Testis (tissue), 5 donors: ENCODE measurements at places on chromosomes 1 and 21.

DNA sequence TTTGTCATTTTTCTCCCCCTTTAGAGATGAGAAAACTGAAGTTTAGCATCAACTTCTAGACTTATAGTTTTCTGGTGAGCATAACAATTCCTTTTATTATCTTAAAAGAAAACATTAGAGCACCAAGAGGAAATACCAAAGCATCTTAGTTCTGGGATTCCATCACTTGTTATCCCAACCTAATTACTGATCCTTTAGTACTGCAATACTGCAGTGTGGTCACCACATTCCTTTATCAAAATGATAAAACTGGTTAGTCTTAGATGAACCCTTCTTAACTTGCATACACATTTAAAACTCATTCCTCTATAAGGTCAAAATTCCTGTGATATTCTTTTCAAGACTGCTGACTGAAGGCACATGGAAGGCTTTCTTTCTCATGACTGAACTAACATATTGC, 23.1 kb downstream of the SOD1 start:
- no peaks in the 10 kb centered on the region for H3K27me3 ChIP-seq
- H3K4me3 ChIP-seq, result no peak overlapping the region
- DNase-seq, result no peak
- no peak overlapping the region for H3K27ac ChIP-seq
- H3K4me1 ChIP-seq, result no peaks in the 10 kb centered on the region

DNA sequence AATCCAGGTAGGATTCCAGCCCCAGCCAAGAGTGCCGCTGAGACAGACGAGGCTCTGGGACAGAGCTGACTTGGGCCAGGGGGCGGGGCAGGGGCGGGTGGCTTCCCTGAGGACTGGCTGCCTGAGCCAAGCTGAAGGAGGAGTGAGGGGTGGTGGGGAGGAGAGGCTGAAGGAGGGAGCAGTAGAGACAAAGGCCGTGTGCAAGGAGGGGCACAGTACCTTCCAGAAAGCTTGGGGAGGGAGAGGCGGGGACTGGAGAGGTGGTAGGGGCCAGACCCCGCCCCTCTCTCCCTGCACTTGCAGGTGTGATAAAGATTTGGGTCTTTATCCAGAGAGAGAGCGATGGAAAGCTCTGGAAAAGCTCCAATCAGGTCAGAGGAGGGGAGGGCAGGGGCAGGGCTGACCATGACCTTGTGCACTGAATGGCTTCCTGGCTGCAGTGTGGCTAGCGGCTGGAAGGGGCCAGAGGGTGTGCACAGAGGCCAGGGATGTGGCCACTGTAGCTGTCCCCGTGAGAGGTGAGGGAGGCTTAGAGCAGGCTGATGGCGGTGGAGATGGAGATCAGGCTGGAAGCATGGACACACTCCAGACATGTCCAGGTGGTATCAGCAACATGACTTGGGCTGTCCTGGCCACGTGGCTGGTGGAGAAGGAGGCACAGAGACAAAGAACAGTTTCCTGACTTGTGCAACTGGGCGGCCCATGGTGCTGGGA, 6.7 kb upstream of the EPHA8 start:
- no peak overlapping the region for H3K27ac ChIP-seq
- H3K4me3 ChIP-seq, result no peak overlapping the region
- H3K36me3 ChIP-seq, result no peaks in the 10 kb centered on the region
- H3K27me3 ChIP-seq, result no peaks in the 10 kb centered on the region

GRCh38 chr1:193265716-193266115, 79.3 kb upstream of the B3GALT2 start:
- no peaks in the 10 kb centered on the region for H3K27me3 ChIP-seq
- no peak overlapping the region for H3K27ac ChIP-seq
- H3K4me3 ChIP-seq, result no peak overlapping the region
- H3K4me1 ChIP-seq, result no peaks in the 10 kb centered on the region
- no peaks in the 10 kb centered on the region for H3K36me3 ChIP-seq

- no peak overlapping the region for H3K27ac ChIP-seq
- no peak overlapping the region for H3K4me3 ChIP-seq
- no peak for DNase-seq
- no peaks in the 10 kb centered on the region for H3K27me3 ChIP-seq
- H3K4me1 ChIP-seq, result no peaks in the 10 kb centered on the region
- H3K36me3 ChIP-seq, result no peaks in the 10 kb centered on the region
Measured at GRCh38 chr1:239879321-239880170, 212.1 kb upstream of the FMN2 start.

DNA sequence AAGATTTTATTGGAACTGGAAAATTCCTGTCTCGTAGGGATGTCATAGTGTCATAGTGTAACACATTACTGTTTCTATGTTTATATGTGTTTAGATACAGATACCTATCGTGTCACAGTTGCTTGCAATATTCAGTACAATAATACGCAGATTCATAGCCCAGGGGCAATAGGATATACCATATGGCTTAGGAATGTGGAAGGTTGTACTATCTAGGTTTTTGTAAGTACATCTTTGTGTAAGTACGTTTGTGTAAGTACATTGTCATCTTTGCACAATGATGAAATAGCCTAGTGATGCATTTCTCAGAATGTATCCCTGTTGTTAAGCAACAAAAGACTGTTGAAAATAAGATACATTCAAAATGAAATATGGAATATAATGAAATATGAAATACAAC, 68.9 kb downstream of the CAMTA1 start:
- no peaks in the 10 kb centered on the region for H3K36me3 ChIP-seq
- no peaks in the 10 kb centered on the region for H3K4me1 ChIP-seq
- H3K4me3 ChIP-seq, result no peak overlapping the region
- no peak overlapping the region for H3K27ac ChIP-seq
- no peak for DNase-seq

DNA sequence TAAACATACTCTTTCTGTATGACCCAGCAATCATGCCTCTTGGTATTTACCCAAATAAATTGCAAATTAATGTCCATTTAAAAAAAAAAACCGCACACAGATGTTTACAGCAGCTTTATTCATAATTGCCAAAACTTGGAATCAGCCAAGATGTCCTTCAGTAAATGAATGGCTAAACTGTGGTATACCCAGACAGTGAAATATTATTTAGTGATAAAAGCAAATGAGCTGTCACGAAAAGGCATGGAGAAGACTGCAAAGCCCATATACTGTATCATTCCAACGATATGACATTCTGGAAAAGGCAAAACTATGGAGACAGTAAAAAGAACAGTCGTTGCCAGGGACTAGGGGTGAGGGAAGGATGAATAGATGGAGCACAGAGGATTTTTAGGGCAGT, 77.0 kb upstream of the FAM20B start:
- no peaks in the 10 kb centered on the region for H3K36me3 ChIP-seq
- no peak for DNase-seq
- H3K27me3 ChIP-seq, result no peaks in the 10 kb centered on the region
- H3K4me1 ChIP-seq, result peaks cover 15% of the 10 kb centered on the region
- no peak overlapping the region for H3K4me3 ChIP-seq
- no peak overlapping the region for H3K27ac ChIP-seq

GRCh38 chr1:38558500-38559445, 300.8 kb downstream of the RRAGC start:
- peak overlapping the region; percentile 38 for H3K4me3 ChIP-seq
- H3K4me1 ChIP-seq, result peaks cover 14% of the 10 kb centered on the region
- no peaks in the 10 kb centered on the region for H3K36me3 ChIP-seq
- DNase-seq, result no peak

DNA sequence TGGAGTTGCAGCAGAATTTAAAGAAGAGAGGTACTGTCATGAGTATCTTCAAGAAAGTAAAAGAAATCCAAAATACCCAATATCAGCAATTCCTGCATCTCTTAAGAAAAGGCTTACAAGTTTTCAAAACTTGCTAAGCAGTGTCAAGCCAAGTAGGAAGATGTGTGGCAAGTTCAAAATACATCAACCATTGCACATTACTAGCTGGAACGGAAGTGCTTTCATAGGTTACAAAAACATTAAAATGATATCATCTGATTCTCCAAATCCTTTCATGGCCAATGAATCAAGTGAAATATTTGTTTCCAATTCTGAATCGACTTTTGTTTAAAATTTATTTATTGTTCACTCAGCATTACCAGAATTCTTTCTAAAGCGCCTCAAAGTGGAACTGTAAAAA, 5.7 kb upstream of the ABCA4 start:
- H3K4me3 ChIP-seq, result no peak overlapping the region
- H3K27me3 ChIP-seq, result no peaks in the 10 kb centered on the region
- H3K36me3 ChIP-seq, result no peaks in the 10 kb centered on the region
- H3K27ac ChIP-seq, result no peak overlapping the region

DNA sequence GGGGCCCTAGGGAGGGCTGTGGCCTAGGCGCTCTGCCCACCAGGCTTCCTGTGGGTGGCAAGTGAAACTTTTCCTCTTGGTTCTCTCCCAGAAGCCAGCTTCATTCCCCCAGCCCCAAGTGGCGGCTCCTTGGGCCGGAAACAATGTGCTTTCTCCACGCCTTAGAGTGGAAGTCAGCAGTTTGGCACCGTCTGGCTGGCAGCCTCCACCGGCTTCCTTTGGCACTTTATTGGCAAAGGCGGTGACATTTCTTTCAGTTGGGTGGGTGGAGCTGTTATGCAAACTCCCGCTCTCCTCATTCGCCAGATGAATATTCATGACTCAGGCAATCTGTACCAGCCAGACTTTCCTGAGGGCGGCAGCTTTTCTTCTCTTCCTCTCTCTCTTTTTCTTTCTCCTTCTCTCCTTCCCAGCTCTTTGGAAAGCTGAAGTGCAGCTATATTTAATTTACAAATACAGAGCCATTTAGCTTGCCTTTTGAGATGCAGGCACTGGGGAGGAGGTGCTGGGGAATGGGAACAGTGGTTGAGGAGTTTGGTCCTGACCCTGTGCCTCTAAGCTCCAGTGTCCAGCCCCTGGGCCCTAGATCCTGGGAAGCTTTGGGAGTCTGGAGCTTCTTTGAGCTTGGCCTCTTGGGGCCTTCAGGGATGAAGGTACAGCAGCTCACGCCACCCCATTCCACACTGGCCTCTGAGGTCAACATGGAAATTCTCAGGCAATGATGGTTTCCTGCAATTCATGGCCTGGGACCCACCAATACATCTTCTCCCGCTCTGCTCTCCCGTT, 67.8 kb upstream of the POU3F1 start:
- H3K27me3 ChIP-seq, result no peaks in the 10 kb centered on the region
- peak; percentile 16 for DNase-seq
- H3K27ac ChIP-seq, result no peak overlapping the region
- H3K36me3 ChIP-seq, result no peaks in the 10 kb centered on the region
- H3K4me1 ChIP-seq, result peaks cover 13% of the 10 kb centered on the region
- no peak overlapping the region for H3K4me3 ChIP-seq

DNA sequence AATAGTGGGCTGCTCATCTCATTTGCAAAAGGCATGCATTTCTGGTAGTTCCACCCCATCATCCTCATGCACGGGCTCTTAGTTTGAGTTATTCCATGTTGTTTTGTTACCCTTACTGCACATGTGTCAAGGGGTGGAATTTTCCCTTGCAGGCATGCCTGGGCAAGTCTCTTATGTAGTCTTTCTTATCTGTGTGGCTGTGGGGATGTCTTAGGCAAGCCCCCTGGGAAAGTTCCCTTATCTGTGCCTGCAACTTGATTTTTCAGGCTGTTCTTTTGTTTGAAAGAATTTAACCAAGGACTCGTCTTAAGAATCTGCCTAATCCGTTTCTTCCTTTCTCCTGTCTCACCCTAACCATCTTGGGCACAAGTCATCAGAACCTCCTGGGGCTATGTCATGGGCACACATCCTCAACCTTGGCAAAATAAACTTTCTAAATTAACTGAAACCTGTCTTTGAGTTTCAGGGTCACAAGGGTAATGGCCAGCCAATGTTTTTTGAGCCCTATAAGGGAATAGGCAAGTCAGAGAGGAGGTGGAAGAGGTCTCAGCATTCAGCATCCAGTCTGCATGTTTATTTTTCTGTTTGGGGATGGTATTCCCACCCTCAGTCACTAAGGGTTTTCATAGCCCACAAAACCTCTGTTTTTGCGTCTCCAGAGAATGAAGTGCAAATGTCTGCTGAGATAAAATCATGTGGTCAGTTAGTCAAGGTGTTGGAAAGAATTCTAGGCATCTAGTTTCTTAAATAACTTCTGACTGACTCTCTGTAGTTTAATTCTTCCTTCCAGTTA, 579.7 kb downstream of the PLA2G4A start:
- H3K27me3 ChIP-seq, result no peaks in the 10 kb centered on the region
- no peak for DNase-seq
- no peaks in the 10 kb centered on the region for H3K36me3 ChIP-seq

- no peaks in the 10 kb centered on the region for H3K36me3 ChIP-seq
- no peak overlapping the region for H3K27ac ChIP-seq
- DNase-seq, result no peak
- peak overlapping the region; percentile 56 for H3K4me3 ChIP-seq
Measured at GRCh38 chr1:3070644-3071564, 1.9 kb downstream of the PRDM16 start.

- DNase-seq, result no peak
- no peak overlapping the region for H3K27ac ChIP-seq
- no peak overlapping the region for H3K4me3 ChIP-seq
- no peaks in the 10 kb centered on the region for H3K36me3 ChIP-seq
Measured at GRCh38 chr1:113405573-113405972, 15.3 kb downstream of the MAGI3 start.

GRCh38 chr1:16026723-16027484, 5.1 kb downstream of the CLCNKA start:
- H3K4me3 ChIP-seq, result peak overlapping the region; percentile 39
- H3K4me1 ChIP-seq, result peaks cover 7% of the 10 kb centered on the region
- no peak overlapping the region for H3K27ac ChIP-seq
- no peak for DNase-seq
- H3K27me3 ChIP-seq, result no peaks in the 10 kb centered on the region

DNA sequence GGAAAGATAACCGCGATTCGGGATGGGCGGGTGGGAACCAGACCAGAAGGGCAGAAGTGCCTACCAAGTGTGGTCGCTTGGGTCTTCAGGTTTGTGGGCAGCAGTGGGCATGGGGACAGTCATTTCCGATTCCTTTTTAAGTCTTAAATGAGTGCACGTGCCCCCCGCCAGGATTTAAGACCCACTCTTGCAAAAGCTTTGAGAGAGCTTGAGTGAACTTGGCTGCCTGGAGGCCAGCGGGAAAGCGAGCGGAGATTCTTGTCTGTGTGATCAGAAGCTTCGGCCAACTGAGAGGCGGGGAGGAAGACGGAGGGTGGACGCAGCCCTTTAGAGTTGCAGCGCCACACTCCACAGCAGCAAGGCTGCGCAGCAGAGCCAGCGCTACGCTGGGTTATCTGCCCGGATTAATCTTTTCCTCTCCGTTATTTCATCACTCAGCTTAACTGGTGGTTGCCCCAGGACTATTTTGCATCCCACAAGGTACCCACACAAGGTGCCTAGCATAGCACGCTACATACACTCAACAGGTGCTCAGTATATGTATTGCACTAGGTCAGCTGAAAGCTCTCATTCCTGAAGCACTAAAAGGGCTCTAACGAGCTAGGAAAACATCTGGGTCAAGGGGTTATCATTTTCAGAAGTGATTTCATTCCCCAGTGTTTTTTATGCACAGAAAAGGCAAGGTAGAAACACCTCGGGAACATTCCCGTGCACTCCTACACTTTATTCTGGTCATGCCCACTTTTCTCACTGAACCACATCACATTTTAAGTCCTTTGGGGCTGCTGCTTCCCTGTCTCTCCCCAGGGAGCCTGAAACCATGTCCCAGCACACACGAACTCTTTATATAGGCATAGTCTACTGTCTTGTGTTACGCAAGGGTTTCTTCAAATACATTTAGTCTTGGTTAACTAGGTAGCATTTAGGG, 1.5 kb upstream of the BATF3 start:
- peak overlapping the region; percentile 60 for H3K4me3 ChIP-seq
- peak; percentile 61 for DNase-seq
- H3K36me3 ChIP-seq, result no peaks in the 10 kb centered on the region
- peaks cover 4% of the 10 kb centered on the region for H3K27me3 ChIP-seq
- H3K27ac ChIP-seq, result no peak overlapping the region

GRCh38 chr1:226454349-226454748, 46.5 kb upstream of the PARP1 start:
- H3K27ac ChIP-seq, result no peak overlapping the region
- no peak overlapping the region for H3K4me3 ChIP-seq
- no peaks in the 10 kb centered on the region for H3K27me3 ChIP-seq
- DNase-seq, result no peak
